Cortex of kidney (tissue), 1 donor: ENCODE measurements at places on chromosomes 3 and 15.

DNA sequence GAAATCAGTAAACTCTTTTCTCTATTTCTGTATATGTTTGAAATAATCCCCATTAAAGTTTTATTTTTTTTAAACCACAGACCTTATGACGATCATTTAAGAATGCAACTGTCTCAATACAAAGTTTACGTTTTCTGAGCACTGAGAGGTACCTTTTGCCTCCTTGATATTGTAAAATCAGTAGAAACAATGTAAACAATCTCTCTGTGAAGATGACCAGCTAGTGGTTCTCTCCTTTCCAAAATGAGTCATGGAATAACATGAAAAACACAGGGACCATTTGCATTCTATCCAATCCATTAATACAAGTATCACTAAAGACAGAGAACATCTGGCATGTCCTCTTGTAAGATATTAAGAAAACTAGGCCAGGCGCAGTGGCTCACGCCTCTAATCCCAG lies 48.8 kb downstream of the RAD18 start:
- DNase-seq: no peak

- DNase-seq: no peak
Observed at GRCh38 chr3:111465081-111465670, 76.8 kb upstream of the CD96 start.

GRCh38 chr15:28900041-28900891 lies 14.5 kb downstream of the APBA2 start:
- DNase-seq: no peak

GRCh38 chr3:110495201-110495927 lies 576.3 kb upstream of the NECTIN3 start:
- DNase-seq: no peak

DNA sequence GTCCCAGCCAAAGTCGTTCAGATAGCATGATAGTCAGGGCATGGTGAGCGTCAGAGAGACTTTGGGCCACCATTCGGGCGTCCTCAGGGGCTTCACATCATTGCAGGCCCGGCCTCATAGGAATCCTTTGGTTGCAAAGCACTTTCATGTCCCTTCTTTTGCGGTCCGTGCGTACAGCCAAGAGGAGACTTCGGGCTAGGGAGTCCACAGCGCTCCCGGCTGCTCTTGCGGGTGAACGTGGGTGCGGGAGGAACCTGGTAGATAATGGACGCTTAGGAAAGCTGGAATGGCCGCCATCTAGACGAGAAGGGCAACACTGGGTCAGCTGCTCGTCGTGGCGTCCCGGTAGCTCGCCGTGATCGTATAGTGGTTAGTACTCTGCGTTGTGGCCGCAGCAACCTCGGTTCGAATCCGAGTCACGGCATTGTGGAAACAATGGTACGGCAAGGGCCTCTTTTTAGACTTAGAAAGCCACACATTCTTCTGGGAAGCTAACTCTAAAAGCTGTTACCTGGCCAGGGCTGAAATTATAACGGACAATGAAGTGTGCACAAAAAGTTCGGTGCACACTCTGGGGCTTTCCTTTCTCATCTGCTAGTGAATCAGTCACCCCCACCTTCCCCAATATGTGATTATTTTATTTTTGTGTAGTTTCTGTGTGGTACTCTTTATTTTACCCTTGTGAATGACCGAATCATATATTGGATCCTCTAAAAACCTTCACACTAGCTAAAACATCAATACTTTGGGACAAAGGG lies 13.2 kb upstream of the SHF start:
- DNase-seq: no peak

DNA sequence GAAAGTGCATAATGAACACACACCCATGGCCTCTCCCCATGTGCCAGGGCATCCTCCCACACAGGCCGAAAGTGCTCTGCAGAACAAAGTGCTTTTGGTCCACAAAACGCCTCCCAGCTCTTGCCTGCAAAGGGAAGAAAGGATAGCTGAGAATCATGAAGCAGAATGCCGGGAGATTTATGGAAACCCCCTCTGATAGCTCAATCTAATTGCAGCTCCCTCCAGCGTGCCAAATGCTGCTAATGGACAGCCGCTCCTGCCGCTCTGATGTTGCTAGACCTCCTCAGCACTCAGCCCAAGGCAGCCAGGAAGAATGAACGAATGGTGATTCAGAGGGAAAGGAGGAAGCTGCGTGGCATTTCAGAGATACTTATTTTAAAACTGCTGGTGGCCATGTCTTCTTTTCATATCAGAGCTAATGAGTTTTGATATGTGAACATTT lies 145.3 kb downstream of the TJP1 start:
- no peak for DNase-seq

DNA sequence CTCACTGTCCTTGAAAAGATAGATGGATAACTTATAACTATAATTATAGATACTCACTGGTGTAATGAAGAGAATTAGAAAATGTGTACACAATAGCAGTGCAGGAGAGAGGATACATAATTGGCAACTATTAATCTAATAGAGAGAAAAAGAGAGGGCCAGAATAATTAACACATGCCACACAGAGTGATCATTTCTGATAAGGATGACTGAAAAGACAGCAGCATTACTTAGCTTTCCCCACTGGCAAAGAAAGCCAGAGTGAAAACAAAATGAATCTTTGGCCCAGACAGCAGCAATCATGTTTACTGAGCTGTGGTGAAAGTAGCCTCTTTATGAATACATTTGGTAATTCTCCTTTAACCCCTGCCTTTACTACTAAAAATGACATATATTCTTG lies 493.3 kb upstream of the ROBO1 start:
- DNase-seq: no peak

DNA sequence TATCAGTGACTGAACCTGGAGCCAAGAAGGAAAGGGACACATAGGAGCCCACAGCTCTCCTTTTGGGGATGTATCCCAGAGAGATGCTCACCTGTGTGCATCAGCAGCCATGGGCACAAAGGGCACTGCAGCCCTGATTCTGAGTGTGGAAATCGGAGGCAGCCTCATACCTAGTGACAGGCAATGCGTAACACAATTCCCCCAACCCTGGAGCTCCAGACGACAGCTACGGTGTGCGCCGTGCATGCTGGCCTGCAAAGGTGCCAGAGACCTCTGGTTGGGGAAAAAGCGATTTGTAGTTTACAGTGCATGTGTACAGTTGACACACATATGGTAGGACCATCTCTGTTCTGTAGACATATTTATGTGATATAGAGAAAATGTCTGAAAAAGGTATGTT lies 59.0 kb upstream of the PLXNA1 start:
- DNase-seq: no peak

- no peak for DNase-seq
Observed at GRCh38 chr15:93286446-93286845, 197.4 kb upstream of the RGMA start.

- DNase-seq: no peak
Observed at GRCh38 chr15:98123834-98124233, 163.3 kb downstream of the ARRDC4 start.

- no peak for DNase-seq
Observed at GRCh38 chr3:70550723-70551319, 238.4 kb upstream of the MDFIC2 start.

DNA sequence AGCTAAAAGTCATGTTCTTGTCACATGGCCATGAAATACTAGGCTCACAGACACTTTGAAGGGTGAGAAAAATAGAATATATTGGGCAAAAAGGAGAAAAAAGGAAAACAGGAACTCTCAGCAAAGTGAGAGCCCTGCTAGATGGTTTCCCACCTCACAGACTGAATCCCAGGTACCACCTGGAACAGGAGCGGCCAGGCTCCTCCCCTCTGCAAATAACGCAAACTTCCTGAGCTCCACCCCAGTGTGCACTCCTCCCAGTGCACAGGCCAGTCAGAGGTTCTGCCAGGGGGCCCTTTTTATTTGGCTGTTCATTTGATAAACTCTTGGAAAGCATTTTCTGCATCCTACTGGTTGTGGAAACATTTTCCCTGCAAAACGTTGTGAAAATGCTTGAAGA lies 780.4 kb downstream of the TBL1XR1 start:
- no peak for DNase-seq

DNA sequence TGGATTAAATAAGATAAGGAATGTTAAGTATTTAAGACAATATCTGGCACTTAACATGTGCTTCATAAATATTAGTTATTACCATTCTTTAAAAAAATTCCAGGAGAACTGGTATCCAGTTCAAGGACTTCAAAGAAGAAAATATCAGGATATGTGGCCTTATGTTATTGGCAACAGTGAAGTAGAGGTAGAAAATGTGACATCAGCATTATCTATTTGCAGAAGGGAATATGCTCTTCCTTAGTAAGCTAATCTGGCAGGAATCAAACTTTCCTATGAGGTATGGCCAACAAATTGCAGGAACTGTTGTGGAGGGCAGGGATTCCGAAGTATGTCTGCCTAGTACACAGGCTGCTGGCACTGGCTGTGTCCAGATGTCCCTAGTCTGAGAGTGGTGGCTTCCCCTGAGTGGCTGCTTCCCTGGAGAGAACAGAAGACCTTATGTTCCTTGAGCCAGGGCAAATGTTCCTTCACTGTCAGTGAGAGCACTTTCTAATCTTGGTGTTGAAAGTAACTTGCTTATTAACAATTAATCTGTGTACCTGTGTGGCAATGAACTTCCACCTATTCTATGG lies 351.7 kb upstream of the THRB start:
- DNase-seq: no peak

GRCh38 chr3:94147012-94147411 lies 84.2 kb downstream of the NSUN3 start:
- DNase-seq: no peak

DNA sequence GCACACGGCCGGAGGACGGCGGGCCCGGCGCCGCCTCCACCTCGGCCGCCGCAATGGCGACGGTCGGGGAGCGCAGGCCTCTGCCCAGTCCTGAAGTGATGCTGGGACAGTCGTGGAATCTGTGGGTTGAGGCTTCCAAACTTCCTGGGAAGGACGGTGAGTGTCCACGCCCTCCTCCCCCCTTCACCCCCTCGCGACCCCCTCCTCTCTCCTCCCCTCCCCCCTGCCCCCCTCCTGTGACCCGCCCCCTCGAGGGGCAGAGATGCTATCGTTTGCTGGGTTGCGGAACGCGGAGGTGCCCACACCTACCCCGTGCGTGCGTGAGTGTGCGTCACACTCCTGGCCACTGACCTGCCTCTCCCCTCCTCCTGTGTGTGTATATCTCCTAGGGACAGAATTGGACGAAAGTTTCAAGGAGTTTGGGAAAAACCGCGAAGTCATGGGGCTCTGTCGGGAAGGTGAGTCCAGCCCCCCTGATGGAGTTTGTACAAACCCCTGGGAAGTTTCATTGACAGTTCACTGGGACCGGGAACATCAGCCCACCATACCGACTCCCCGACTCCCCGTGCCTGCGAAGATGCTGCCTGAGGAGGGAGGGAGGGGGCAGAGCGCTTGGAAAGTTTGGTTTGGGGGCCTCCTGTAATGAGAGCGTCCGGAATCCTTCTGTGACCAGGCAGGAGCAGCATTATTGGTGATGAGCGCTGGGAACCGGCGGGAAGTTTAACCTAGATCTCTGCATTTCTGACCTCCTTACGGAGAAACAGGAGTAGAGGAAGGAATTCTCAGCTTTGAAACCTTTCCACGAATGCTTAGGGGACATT lies 795 bp upstream of the SCAANT1 start:
- DNase-seq: no peak

DNA sequence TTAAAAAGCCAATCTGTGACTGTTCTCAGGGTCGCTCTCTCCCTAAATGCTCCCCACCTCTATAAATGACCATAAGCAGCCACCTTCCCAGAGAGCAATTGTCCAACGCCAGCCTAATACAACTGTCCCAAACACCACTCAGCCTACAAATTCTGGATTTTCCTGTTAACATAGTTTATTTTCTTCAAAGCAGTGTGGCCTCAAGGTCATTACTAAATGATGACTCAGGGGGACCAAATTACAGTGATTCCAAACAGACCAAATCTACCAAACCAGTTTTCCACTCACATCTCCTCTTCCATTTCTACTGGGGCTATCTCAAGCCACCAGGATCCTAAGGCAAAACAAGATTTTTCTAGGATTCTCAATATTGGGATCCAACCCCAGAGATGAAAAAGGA lies 22.5 kb downstream of the HEXA start:
- DNase-seq: no peak

- DNase-seq: no peak
Observed at GRCh38 chr3:14651440-14652251, at the start of gene CCDC174. Gene CCDC174 (plus strand): TSS chr3:14651762. CDS start chr3:14651837, 75 bp downstream.

DNA sequence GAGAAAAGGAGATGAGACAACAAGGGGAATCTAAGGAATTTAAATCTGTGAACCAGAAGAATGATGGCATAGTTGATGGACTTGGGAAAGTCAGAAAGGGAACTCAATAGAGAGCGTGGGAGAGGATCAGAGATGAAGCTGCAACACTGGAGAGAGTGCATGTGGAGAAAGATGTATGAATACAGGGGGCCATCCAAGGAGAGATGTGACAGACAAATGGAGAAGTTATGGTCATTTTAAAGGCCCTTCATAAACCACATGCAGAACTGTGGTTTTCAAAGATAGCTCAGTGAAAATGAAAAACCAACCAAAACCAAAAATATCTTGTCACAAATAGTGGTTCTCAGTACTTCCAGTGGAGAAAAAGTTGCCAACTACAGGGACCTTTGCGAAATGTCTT lies 265.2 kb downstream of the SUCLG2 start:
- DNase-seq: no peak

DNA sequence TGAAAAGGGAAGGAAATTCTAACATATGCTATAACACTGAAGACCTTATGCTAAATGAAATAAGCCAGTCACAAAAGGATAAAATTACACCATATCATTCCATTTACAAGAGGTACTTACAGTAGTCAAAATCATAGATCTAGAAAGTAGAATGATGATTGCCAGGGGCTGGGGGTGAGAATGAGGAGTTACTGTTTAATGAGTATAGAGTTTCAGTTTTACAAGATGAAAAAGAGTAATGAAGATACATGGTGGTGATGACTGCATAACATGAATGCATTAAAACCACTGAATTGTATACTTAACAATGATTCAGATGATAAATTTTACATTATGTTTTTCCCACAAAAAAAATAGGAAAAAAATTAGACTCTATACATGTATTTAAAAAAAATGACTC lies 152.6 kb downstream of the SCAPER start:
- DNase-seq: no peak

GRCh38 chr3:119964294-119964693 lies 130.0 kb downstream of the GSK3B start:
- no peak for DNase-seq

- no peak for DNase-seq
Observed at GRCh38 chr15:80832686-80833085, 53.5 kb downstream of the CEMIP start.

- no peak for DNase-seq
Observed at GRCh38 chr3:31213869-31214486, 318.7 kb upstream of the STT3B start.

DNA sequence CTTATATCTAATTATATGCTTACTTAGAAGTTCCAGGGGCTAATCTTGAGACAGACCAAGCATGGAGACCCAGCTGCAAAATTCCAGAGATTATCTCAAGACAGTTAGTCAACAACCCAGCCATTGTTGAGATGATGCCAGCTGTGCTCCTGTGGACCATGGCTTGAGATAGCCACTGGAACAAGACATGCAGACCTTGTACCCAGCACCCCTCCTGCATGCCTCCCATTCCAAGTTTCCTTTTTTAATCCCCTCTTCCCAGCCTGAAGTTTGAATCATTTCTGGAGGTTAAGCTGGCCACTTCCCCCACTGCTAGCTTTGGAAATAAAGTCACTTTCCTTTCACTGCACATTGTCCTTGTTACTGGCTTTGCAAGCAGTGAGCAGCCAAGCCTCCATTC lies 53.8 kb downstream of the IMPG2 start:
- DNase-seq: no peak
